ENCODE measurements at places on chromosomes 7 and 10. TPM values are rescaled to one million over a fixed set of nuclear protein-coding genes. Genes with fewer than 3 reads are reported as not detected.

DNA sequence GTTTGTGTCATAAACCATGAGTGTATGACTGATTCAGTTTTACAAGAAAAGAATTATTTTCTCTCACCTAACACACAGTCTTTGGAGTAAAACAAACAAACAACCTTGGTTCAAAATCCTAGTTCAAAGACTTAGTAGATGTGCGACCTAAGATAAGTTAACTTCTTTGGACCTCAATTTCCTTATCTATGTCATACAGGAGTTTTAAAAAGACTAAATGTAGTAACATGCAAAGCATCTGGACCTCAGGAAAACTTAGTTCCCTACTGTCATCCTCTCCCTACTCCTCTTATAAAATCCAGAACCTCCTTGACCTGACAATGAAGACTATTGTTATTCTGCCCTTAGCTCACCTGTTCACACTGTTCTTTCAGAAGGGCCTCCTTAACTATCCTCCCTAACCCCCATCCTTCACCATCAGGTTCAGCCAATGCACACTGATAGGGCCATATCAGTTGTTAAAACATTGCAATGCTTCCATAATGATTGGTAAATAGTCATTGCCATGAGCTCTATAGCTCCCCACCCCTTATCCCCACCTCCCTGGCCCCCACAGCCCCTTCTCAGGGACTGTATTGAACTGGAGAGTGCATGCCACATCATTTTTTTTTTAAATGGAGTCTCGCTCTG lies 28.8 kb upstream of the CCNJ start:
- no peak for DNase-seq

DNA sequence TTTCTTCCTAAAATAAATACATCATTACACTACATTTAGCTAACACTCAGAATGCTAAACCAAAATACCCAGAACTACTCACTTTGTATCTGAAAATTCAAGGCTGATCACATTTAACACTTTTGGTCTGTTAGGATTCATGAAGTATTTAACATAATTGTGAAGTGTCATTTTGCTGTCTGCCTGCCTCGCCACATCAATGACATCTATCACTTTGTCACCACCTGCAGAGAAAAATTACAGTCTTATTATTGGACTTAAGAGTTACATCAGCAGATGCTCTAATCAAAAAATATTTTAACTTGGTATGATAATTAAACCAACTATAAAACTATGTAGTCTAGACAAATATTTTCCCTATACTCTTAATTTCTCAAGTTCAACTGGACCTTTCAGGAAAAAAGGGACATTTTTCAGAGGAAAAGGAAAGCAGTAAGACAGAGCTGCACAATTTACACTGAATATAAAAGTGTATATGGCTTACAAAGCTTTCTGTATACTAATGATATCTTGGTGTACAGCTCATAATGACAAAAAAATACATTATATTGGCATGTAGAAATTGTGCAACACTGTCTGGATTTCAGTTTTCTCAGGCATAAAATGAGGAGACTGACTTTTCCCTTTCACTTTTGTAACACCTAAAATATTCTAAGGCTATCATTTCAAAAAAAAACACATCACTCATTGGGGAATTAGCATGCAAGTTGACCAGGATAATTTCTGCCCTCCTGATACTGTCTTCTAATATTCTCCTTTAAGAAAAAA lies 49.2 kb downstream of the KDM7A start:
- DNase-seq: no peak

- no peak for DNase-seq
Observed at GRCh38 chr7:75968561-75969001, 25.8 kb downstream of the TMEM120A start.

GRCh38 chr7:2950578-2950977 lies 93.1 kb downstream of the CARD11 start:
- no peak for DNase-seq

DNA sequence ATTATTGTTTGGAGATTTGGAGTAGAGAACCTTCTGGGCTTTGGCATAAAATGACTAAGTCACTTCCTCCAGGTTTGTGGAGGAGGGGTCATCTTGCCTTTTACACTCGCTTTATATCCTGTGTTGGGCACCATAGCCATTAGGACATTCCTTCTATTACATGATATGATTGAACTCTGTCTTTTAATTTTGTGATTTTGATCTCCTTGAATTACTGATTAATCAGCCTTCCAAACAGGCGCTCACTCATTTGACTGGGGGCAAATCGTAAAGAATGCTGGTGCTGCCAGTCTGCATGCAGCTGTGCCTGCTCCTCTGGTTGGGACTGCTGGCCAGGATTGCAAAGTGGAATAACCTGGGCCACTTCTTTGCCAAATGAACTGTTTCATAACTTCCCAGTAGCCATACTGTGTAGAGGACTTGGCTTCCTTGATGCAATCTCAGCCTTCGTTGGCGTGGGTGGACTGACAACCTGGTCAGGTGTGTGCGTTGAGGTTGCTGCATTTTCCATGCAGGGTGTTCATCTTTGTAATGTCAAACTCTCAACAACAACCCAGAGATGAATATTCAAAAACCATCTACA lies 65.9 kb upstream of the RAB11FIP2 start:
- DNase-seq: no peak

- DNase-seq: no peak
Observed at GRCh38 chr7:29254591-29254990, 60.0 kb downstream of the CHN2 start.

- no peak for DNase-seq
Observed at GRCh38 chr7:27771111-27771510, 31.1 kb downstream of the TAX1BP1 start.

DNA sequence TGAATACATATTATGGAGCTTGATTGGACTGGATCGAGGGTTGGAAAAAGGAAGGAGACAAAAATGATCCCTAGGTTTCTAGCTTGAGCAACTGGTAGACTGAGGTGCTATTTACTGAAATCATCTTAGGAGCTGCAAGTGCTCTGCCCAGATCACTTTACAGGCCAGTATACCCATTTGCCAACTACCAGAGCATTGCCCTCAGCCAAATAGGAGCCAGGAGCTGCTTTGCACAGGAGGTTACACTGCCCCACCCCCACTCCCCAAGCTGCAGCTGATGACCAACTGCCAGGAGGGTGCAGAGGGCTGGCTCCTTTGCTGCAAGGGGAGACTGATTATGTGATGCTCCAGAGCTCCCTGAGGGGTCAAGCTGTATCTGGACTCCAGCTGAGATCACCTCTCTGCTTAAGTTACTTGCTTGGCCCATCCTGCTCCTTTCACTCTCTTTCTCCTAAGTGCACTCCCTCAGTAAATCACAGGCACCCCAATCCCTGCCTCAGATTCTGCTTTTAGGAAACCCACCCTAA lies 275.4 kb downstream of the ZEB1 start:
- DNase-seq: no peak

- DNase-seq: no peak
Observed at GRCh38 chr10:86124734-86125133, 241.9 kb downstream of the GRID1 start.

DNA sequence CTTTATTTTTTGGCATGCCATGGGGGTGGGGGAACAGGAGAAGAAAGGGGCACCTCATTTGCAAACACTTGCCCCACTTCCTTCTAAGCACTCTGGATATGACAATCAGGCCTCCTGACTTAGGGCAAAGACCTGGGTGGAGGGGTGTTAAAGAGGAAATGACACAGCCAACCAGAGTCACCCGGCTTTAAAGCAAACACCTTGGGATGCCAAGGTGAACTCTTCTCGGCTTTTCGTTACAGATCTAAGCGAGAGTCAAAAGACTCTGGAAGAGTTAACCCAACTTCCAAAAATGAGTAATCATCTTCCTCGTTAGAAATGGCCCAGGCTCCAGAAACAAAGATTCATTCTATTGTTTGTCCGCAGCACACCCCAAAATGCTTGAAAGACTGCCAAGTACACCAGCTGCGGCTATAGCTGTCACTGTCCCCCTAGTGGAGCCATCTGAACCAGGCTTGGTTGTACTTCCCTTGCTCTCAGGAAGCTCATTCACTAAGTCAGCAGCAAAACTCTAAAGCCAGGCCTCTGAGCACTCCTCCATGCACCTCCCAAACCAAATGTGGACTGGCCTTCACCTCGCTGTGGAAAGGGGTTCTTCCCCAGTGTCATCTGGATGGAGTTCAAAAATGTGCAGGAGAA lies 24.8 kb downstream of the FAM53B start:
- no peak for DNase-seq

DNA sequence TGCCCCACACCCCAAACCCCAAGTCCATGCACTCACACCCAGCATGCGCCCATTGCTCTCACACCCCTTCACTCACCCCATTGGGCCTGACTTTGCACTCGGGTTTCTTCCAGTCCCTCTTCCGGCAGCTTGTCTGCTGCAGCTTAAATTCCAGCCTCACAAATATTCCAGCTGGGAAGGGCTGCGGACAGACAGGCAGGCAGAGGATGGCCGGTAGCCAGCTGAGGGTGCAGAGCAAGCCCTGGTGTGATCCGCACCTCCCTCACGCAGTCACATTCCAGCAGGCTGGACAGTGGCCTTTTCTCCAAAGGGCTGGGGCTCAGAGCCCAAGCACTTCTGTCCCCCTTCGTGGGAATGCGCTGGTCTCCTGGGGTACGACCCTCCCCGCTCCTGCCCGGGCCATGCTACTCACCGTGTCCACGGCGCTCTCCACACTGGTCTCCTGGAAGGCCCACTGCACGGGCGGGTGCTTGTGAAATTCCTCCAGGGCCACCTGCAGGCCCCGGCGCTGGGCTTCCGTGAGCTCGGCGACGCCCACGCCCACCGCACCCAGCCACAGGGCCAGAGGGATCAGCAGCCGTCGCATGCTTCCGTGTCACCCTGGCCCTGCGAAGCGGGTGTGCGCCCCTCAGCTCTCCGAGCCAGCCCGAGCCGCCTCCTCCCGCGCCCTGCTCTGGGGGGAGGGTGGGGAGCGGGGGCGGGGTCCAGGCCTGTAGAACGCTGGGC lies 1.2 kb downstream of the RARRES2 start:
- DNase-seq: no peak

- no peak for DNase-seq
Observed at GRCh38 chr10:78433076-78433595, 399.5 kb downstream of the RPS24 start.

Gene SVIL
- 176 TPM for total RNA-seq

Gene RTKN2
- total RNA-seq: 12.2 TPM

Gene CRYGN
- total RNA-seq: 0.16 TPM

Gene SLC13A4
- not detected for total RNA-seq

Gene OPALIN
- not detected for total RNA-seq

Gene MYH16
- not detected for total RNA-seq

Measured in urinary bladder (tissue), 4 donors.